ENCODE measurements at places on chromosomes 11 and 22.

DNA sequence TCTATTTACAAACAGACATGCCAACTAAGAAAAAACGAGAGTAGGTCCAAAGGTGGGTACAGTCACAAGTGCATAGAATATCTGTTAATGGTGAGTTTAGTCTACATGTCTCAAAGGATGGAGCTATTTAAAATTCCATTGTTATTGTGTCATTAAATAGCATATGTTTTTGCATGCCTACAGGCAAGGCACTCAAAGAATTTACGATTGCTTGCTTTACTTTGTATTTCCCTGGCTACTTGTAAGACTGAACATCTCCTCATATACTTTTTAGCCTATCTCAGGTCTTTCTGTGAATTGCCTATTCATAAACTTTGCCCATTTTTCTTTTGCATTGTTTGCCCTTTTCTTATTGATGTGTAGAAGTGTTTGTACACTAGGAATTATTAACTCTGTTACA is 39.7 kb downstream of the DEUP1 start:
- DNase-seq: no peak

- no peak for DNase-seq
These were observed 112.6 kb downstream of the TBC1D22A start for GRCh38 chr22:46875089-46875488.

DNA sequence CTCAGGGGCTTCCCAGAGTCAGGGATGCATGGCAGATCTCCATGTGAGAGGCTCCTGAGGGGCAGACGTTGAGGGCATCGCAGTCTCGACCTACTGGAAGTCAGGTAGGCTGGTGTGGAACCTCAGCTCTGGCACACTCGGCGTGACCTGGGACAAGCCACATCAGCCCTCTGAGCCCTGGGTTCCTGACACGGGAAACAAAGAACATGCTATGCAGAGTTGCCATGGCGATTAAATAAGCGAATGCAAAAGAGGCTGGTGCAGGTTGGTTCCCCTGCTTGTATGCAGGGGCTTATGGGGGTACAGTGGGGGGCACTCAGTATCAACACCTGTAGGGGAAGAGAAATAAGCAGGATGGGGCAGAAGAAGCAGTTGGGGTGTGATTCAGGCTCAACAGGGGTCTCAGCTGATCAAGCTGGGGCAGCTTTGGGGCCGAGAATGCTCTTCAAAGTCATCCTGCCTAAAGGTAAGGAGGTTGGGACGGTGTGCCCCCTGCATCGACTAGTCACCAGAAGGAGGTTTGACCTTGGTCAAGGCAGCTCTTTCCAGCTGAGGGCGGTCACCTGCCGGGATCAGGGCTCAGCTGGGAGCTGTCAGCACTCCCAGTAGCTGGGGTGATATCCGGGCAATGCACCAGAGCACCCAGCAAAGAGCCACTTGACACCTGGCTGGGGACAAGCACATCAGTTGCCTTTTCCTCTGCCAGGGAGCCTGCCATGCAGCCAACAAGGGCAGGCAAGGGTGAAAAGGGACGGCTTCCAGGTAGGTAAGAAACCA is 442.7 kb downstream of the MIAT start:
- DNase-seq: no peak

GRCh38 chr22:28989035-28989464 is 72.6 kb downstream of the C22orf31 start:
- no peak for DNase-seq

DNA sequence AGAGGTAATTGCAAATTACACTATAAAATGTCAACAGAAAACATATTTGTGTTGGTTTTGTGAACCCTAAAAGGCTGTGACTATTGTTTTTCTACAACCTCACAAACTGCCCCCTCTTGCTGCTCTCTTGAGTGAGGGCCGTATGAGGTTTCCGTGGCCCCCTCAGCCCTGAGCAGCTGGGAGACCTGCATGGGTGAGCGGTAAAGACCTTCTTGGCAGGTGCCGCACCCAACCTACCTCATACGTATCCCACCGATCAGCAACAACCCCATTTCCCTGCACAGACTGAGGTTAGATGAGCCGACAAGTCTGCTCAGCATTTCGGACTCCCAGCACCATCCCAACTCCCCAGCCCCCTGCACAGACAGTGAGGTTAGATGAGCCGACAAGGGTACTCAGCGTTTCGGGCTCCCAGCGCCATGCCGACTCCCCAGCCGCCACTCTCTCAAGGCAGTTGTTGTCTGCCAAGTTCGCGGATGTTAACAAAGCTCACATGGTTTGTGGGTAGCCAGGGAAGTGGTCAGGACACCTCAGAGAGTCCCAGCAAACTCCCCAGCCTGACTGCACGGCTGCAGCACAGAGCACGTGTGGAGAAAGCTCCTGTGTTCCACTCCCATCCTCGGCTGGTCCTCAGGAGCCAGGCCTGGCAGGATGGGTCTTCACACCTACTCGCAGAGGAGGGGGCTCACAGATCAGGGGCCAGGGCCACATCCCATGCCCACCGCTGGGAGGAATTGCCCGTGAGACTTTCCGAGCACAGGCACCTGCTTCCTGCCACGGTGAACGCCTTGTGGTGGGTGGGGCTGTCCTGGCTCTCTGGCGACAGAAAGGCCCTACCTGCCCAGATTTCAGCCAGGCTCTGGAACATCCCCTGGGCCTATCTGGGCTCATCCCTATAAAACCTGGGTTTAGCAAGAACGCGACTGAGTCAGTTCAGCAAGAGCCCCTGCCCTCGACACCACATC is 502.9 kb downstream of the BRD1 start:
- no peak for DNase-seq

DNA sequence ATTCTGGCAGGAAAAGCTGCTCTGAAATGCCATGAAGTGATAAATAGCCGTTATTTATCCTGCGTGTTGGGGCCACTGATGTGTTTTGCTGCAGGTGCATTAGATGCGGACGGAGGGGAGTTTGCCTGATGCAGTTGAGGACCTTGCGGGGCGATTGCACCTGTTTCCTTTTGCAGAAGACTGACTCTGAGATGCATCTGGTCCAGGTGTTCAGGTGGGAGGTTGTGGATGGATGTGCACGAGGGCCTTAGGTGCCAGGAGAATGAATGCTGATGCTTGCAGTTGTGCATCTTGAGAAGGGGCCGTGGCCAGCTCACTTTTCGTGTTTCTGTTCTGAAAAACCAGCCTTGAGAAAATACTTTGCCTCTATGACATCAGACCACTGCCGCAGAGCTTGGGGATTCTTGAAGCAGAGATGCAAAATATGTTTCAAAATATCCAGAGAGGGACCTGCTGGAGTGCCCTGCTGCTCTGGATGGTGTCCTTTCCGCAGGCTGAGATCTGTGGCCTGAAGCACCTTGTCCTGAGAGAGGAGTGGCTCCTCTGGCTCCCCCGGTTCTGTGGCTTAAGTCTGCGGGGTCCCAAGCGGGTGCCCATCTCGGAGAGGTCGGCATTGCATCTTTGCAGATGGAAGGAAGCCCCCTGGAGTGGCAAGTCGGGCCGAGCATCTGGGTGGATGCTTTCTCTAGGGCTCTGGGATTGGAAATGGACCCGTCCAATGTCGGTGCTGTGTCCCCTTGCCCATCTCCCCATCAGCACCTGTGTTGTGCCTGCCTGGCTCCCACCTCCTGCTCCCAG is 1031.1 kb downstream of the TBC1D22A start:
- DNase-seq: no peak

DNA sequence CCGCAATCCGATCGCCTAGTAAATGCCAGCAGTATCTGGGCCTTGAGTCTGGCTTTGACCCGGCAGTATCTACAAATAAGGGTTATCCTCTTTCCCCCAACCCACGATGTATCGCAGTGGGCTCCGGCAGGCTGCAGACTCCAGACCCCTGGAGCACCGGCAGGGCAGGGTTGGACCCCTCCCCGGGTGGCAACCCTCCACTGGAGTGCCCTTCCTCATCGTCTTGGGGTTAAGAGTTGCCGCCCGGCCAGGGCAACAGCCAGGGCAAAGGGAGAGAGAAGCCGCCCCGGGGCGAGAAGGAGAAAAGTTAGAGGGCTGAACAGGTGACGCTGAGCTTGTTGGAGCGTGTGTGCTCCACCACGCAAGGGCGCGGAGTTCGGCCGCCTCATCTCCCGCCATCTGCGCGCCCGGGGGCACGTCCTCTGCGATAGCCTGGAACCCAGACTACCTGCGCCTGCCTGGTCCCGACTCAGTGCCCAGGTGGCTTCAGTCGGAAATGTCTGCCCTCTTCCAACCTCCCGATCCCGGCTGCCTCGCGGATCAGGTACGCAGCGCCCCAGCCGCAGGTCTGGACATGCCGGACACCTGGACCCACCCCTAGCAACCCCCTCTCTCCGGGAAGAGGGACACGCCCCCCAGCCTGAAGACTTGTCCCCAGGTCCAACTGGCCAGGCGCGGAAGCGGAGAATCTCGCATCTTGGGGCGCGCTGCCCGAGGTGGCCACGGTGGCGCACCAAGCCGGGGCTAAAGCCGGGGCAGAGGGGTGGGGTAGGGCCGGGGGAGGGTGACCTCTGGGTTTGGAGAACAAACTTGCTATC is 1.2 kb downstream of the DSCAML1 start:
- no peak for DNase-seq

DNA sequence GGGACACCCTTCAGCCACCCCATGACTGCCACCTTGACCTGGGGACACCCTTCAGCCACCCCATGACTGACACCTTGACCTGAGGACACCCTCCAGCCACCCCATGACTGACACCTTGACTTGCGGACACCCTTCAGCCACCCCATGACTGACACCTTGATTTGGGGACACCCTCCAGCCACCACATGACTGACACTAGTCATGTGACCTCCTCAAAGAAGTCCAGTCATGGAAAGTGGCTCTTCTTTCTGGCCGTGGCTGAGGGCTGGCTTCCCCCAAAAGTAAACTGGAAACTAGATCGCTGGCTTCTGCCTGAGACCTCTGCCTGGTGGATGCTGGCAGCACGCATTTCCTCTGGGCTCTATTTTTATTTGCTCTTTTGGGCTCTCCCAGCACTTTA is 28.4 kb downstream of the ARFGAP2 start:
- DNase-seq: no peak

DNA sequence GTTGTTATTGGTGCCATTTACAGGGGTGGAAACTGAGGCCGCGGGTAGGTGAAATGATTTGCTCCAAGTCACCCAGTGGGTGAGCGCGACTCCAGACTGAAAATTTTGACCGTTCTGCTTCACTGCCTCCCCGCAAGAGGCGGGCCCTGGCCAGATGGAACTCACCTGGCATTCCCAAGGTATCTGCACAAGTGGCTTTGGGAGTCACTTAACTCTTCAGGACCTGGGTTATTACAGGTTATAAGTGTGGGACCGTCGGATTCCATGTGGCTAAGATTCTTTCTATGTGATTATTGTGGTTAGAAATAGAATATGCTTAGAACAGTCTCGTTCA is 598 bp downstream of the CABIN1 start:
- no peak for DNase-seq

GRCh38 chr22:26393929-26394328 is 35.1 kb upstream of the ASPHD2 start:
- DNase-seq: no peak

GRCh38 chr11:113103932-113104690 is 142.9 kb downstream of the NCAM1 start:
- DNase-seq: no peak

GRCh38 chr11:227824-228379 is 8.2 kb downstream of the SIRT3 start:
- no peak for DNase-seq

GRCh38 chr11:83827940-83828554 is 541.9 kb upstream of the CCDC90B start:
- DNase-seq: peak; percentile 51

DNA sequence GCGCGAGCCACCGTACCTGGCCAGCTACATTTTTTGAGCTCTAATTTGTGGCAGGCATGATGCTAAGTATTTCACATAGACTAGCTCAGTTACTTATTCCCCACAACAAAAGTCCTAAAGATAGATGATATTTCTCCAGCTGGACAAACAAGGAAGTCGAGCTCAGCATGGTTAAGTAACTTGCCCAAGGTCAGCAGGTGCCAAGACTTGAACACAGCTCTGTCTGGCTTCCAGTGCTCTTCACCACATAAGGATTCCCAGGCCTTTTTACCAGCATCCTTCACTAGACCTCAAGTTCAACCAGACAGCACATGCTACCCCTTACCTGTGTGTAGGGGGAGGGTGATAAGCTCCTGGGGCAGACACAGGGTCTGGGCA is 177.3 kb upstream of the NCAM1 start:
- no peak for DNase-seq

DNA sequence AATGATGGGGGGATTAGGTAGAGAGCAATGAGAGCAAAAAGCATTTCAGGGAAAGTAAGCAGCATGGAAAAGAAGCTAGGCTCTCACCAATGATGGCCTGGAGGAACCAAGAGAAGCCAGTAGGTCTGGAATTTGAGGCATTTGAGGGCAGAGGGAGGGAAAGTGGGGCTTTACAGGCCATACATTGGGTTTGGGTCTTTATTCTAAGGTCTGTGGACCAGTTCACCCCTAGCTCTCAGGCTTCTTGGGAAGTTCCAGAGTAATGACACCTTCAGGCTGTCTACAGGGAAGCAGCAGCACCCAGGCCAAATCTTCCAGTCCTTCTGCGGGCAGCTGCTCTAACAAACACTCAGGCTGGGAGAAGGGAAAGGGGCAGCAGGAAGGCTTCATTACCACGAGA is 29.4 kb downstream of the ARFGAP2 start:
- DNase-seq: no peak

GRCh38 chr22:37430941-37431340 is 3.7 kb upstream of the ELFN2 start:
- no peak for DNase-seq

DNA sequence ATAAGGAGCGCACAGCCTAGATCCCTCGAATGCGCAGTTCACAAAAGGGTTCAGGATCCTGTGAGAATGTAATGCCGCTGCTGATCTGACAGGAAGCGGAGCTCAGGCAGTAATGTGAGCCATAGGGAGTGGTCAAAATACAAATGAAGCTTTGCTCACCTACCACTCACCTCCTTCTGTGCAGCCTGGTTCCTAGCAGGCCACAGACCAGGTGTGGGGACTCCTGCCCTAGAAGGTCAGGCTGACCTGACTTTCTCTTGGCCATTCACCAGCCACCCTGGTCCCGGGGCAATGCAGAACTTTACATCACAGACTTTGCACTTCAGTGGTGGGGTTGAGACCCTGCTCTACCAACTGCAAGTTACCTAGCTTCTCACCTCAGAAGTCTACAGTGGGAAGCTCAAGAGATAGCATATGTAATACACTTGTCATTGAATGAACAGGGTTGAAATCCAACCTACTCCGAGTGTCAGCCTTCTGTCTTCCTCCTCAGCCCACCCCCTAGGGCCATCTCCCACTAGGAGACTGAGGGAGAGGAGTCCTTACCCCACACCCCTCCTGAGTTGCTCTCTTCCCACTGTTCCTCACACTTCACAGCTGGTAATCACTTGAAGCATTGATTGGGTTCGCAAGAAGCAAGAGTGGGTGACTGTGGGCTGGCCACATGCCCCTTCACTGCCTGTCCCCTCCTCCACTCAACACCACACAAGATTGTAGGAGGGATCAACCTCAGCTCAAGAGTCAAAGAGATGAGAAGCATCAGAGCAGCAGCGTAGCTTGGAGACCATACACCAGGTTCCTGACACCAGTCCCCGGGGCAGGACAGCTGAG is 2.0 kb upstream of the KCNJ1 start:
- DNase-seq: no peak

Data from NCI-H1694 (cell line).